Kasumi-1 (cell line): ENCODE measurements at places on chromosomes 3 and 15.

GRCh38 chr15:61753018-61753710 is 307.1 kb downstream of the VPS13C start:
- no peak for DNase-seq

DNA sequence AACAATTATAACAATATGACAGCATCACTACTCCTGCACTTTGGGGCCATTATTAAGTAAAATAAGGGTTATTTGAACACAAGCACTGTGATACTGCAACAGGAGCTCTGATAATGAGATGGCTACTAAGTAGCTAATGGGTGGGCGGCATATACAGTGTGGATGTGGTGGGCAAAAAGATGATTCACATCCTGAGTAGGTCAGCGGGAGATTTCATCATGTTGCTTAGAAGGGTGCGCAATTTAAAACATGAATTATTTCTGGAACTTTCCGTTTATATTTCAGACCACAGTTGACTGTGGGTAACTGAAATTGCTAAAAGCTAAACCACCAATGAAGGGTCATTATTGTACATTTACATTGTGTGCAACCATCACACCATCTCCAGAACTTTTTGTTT is 42.3 kb downstream of the FBXO22 start:
- DNase-seq, result no peak

- DNase-seq, result no peak
Measured at GRCh38 chr3:107976202-107976800, 114.5 kb downstream of the CD47 start.

DNA sequence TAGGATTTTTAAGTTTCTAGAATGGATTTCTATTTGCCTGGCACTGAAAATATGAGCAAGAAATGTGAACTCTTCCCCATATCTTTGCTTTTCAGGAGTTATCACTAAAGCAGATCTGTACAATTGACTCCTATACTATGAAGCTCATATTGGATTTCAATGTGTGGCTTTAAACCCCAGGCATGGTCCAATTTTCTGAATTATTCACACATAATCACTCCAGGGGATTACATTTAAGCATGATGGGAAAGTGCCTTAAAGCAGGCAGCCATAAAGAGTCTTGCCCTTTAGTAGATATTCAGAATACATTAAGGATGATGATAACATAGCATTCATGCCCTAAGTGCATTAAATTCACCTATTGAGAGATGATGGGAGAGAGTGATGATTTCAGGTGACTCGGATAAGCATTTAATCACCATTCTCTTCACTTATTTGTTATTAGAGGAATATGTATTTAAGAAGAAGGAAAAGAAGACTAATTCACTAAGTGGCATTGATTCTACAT is 331.8 kb upstream of the ROBO1 start:
- DNase-seq, result no peak

DNA sequence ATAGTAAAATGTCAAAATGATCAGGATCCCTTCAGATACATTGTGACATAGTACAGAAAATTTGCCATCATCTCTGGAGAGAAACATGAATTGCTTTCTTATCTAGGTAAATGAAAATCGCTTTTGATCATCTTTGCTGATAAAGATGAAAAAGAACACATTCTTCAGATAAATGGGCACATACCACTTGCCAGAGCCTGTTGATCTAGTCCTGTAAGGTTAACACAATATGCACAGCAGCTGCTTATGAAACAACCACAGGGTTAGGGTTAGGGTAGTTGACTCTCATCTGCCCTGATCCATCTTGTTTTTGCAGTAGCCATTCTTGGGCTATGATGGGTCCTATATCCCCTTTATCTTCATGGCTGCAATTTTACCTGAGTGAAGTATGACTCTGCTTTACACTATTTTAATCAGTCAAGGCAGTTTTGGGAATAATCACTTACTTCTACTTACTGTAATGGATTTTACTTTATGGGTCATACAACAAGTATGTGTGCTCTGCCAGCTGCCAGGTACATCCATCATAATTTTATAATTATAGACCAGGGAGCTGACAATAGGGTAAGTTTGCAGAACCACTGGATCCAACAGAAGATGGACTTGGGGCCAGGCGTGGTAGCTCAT is 12.6 kb upstream of the SPINK8 start:
- DNase-seq, result no peak

- peak; percentile 99 for DNase-seq
Measured at GRCh38 chr15:83108266-83109219, 1.1 kb downstream of the TM6SF1 start.

DNA sequence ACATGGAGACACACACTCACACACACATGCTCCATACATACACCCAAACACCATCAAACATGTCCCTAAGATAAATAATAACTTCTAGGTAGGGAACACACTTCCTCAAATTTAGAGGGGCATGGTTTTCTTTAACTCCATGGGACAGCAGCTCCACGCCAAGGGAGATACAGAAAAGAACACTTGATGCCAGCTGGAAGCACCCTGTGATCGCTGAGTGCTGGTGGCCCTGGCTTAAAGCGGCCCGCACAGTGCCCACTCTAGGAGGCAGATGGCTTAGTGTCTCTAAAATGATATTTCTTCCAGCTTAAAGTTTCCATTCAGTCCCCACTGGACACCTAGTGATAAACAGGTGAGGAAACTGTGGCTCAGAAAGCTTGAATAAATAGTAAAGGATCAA is 232.9 kb downstream of the UACA start:
- DNase-seq, result no peak

GRCh38 chr3:156723182-156723619 is 48.8 kb downstream of the TIPARP start:
- DNase-seq, result no peak

GRCh38 chr15:39922462-39923092 is 2.5 kb upstream of the GPR176 start:
- DNase-seq, result no peak

DNA sequence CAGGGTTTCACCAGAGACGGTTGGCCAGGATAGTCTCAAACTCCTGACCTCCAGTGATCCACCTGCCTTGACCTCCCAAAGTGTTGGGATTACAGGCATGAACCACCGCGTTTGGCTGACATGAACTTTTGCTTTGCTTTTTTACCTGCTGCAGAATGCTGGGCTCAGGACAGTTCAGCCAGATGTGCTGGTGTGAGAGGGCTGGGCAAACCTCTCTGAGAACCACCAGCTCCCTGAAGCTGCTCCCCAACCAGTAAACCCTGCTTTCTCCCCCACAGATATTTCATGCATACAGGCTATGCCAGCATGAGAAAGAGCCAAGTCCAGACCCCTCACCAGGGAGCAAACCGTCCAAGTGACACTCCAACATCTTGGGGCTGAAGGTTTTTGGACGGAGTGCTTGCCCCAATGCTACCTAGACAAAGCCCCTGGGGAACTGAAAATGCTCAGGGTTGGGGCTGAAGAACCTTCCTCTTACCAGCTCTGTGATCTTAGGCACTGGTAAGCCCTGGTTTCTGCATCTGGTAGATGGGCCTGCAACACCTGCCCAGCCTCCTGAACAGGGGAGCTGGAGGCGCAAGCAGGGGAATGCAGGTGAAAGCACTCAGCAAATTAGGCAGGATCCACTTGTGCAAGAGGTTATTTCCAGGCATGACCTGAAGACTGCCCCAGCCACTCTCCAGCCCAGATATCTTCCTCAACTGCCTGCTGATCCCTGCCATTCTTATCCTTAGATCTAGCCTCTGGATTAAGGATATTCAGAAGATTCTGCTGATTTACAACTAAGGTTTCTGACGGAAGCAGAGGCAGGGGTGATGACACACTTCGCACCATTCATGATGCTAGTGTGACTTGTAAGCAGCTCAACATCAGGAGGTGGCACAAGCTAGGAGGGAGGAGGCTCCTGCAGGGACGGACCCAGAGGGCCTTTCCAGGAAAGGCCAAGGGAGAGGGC is 78.8 kb downstream of the TLE3 start:
- DNase-seq, result no peak

GRCh38 chr15:38843051-38843501 is 278.5 kb upstream of the RASGRP1 start:
- no peak for DNase-seq

- DNase-seq, result no peak
Measured at GRCh38 chr15:40495516-40495915, 24.7 kb downstream of the CHST14 start.

GRCh38 chr3:11930084-11930483 is 74.1 kb upstream of the SYN2 start:
- no peak for DNase-seq

DNA sequence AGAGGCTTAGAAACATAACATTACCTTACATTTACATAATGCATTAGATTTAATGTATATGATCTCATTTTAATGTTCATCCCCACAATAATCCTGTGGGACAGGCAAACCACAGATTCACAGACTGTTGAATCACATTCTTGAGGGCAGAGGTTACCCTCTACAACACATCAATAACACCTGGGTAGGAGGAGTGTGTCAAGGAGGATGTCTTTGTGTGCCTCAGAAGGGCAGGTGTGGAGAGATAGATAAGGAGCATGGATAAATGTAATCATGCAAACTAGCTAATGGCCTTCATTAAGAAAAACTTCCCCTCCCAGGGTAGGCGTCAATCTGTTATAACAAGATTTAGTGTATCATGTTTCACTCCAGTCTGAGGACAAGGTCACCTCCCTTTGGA is 12.9 kb upstream of the MB21D2 start:
- no peak for DNase-seq

- DNase-seq, result no peak
Measured at GRCh38 chr15:96701443-96701842, 370.9 kb downstream of the NR2F2 start.

DNA sequence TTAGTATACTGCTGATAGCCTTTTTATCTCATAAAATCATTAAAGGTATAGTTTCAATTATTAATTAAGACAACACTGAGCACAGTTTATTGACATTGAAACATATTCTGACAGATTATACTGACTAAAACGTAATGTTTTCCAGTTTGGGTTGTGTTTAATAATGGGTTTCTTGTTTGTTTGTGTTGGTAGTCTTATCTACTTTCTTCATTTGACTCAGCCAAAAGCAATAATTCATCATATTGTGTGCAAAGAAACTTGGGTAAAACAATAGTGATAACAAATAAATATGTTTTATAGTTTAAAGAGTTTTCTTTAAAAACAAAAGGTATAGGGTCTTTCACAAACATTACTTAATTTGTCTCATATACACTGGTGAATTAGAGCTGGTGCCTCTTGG is 629.2 kb upstream of the AGTR1 start:
- no peak for DNase-seq

GRCh38 chr3:169146179-169146665 is 517.3 kb downstream of the MECOM start:
- no peak for DNase-seq

DNA sequence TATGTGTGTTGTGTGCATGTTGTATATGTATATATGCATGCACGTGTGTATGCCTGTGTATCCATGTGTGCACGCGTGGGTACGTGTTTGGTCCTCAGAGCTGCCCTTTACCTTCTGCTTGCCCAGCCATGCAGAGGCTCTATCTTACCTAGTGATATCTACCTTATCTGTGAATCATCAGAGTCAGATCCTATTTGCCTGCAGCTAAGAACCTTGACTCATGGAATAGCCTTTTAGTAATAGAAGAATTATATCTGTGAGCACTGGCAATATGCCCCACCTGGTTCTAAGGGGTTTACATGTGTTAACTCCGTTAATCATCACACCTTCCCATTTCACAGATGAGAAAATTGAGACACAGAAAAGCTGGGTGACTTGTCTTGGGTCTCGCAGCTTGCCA is 11.0 kb downstream of the PGPEP1L start:
- no peak for DNase-seq

GRCh38 chr3:132637590-132637989 is 22.0 kb downstream of the ACAD11 start:
- DNase-seq, result no peak

DNA sequence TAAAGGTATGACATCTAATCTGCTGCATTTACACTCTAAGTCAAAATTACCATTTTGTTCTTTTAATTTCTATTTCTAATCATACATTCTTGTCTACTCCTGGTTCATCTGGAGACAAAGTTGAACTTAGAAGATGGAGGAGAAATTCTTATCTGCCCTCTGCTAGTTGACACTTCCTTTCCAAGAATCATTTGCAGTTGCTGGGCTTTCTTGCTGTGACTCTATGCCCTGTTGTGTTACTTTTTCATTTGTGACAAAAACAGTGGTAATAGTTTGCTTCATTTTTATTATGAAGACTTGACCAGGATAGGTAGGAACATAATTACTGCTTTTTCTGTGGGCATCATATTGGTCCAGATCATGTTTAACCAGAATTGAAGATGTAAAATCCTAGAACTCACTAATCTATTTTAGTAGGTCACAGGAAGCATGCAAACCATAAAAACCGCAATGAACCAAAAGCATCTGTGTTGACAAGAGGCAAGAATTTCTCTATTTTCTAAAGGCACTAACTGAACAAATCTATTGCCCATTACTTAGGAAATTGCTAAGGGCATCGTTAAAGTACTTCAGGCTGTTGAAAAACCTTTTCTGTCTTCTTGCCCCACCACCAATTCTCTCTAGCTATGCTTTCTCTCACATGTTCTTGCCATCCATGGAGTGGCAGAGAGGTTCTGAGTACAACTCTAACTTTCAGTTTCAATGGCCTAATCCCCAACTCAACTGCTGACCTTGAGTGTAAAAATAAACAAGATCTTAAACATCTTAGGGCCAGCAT is 4.2 kb upstream of the CCR2 start:
- peak; percentile 67 for DNase-seq

GRCh38 chr15:33400941-33401340 is 90.2 kb downstream of the RYR3 start:
- DNase-seq, result no peak

GRCh38 chr15:66071160-66071920 is 182.2 kb downstream of the MEGF11 start:
- no peak for DNase-seq

GRCh38 chr3:162443376-162443775 is 946.8 kb downstream of the OTOL1 start:
- no peak for DNase-seq

GRCh38 chr3:53858096-53858741 is 11.9 kb downstream of the IL17RB start:
- peak; percentile 4 for DNase-seq

DNA sequence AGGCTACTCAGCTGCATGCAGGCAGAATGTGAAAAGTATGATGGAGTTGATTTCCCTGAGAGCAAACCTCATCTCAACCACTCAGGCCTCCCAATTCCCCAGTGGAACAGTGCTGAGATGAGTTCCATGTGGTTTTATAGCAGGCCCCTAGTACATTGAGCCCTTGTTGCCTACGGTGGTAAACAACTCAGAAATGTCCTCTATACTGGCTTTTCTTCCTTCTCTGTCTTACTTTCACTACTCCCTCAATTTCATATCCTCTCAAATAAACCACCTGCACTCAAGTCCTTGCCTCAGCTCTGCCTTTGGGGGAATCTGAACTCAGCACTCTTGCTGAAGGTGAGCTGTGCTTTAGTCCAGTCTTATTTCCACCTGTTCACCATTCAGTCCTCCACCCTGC is 399.9 kb downstream of the PDCD6IP start:
- DNase-seq, result no peak

- no peak for DNase-seq
Measured at GRCh38 chr15:50068016-50068415, 51.0 kb downstream of the ATP8B4 start.

DNA sequence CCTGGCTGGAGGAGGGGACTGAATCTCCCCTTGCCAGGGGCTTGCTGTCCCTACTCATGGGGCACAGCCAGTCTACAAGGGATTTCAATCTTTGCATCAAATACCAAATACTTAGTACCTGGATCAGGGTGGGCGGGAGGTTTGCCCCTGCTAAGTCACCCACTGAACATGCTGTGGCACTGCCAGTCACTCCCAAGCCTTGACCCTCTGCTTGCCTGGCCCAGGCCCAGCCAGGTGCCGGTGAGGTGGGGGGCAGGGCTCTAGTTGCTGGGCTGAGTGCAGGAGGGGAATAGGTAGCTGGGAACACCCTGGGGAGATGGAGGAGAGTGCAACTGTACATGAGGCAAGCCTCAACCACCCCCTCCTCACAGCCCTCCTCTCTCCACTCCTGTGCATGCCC is 136.3 kb upstream of the LRTM1 start:
- DNase-seq, result no peak
